Renal pelvis (tissue), 12 donors: ENCODE measurements at places on chromosomes 2 and 18.
A peak's percentile ranks its signal among the peaks of the same experiment; 100 is the strongest.

DNA sequence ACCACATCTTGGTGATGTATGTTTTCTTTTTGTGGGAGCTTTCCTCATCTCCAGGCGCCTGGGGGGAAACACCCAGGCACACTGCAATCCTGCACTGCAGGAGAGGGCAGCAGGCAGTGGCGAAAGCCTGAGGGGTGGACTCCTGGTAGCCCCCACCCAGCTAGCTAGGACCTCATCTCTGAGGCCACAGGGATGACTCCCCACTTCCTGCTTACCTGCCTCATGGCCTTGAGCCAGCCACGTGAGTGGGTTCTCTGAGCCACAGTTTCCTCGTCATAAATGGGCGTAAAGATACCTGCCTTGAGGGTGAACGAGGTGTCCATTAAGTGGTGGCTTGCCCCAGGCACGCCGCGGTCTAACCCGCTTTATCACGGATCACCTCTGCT is 19.1 kb downstream of the TRAF3IP1 start:
- DNase-seq, result no peak

GRCh38 chr2:56615760-56616159 is 432.0 kb downstream of the CCDC85A start:
- no peak for DNase-seq

DNA sequence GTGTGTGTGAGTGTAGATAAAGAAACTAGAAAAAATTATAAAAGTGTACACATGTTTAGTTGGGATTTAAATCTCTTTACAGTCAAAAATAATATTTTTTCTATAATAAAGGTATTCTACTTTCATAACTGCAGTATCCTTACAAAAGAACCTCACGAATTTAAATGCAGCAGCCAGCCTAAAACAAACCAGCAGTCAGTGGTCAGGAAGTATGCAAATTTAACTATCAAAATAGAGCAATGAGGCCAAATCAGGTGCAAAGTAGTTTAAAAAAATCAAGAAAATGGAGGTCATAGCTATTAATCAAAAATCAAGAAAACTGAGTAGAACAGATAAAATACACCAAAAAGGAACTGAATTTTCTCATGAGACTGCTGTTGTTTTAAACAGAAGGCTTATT is 407.1 kb downstream of the CDH19 start:
- no peak for DNase-seq

- DNase-seq, result no peak
Measured at GRCh38 chr2:70385204-70385603, 83.3 kb upstream of the FAM136A start.

DNA sequence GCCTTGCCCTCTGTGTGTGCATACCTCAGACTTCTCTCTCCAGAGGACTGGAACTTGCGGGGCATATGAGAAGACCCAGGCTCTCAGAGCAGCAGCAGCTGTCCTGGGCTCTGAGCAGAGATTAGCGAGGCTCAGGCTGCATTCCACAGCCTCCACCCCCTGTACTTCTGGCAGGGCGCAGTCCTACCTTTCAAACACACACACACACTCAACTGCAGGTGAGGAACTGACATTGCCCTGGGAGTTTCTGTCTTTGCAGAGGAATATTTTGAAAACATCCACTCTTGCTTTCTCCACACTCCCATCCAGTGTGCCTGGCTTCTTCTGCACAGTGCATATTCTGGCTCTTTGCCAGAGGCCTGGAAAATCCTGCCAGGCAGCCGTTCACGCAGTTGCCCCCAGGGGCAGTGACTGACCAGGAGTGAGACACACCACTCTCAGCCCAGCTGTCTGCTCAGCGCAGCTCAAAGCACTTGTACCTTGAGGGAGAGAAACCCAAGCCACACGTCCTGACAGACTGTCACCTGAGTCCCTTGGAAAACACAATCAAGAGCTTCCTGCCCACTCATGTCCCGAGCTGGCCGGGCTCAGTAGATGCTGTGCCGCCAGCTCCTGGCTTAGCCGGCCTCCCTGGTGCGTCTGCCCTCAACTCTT is 460.8 kb downstream of the RNF144A start:
- peak; percentile 48 for DNase-seq

DNA sequence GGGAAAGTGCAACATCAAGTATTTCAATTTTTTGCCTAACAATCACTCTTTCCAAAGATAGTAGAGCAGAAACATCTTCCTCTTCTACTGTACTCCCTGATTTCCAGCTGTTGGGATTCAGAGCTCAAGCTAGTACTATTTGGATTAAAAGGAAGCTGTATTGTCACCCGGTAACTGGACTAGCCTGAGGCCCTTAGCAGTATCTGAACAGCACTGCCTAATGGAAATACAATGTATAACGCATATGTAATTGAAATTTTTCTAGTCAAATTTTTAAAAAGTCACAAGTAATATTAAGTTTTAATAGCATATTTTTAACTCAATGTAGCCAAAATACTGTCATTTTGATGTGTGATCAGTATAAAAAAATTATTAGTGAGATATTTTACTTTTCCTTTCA is 86.2 kb downstream of the COX7A2L start:
- DNase-seq, result no peak

DNA sequence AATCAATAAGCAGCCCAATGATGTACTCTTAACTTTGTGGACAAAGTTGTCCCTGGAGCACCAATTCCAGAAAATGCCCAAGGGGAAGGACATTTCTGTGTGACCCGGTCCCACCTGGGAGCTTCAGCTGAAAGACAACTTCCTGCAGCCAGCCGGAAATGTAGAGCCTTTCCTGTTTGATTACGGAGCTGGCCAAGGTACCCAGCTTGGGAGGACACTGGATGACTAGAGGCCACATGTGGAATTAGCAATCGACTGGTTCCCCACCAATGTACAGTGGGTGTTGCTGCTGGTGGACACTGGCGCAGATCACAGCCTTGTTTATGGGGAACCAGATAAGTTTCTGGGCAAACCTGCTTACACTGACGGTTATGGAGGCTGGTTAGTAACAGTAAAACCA is 53.0 kb upstream of the ZC3H15 start:
- DNase-seq, result no peak

GRCh38 chr2:128388499-128388941 is 69.9 kb upstream of the HS6ST1 start:
- DNase-seq, result no peak

GRCh38 chr2:56297671-56298070 is 113.9 kb downstream of the CCDC85A start:
- no peak for DNase-seq

- no peak for DNase-seq
Measured at GRCh38 chr2:34107811-34108210, 508.7 kb upstream of the FAM98A start.

DNA sequence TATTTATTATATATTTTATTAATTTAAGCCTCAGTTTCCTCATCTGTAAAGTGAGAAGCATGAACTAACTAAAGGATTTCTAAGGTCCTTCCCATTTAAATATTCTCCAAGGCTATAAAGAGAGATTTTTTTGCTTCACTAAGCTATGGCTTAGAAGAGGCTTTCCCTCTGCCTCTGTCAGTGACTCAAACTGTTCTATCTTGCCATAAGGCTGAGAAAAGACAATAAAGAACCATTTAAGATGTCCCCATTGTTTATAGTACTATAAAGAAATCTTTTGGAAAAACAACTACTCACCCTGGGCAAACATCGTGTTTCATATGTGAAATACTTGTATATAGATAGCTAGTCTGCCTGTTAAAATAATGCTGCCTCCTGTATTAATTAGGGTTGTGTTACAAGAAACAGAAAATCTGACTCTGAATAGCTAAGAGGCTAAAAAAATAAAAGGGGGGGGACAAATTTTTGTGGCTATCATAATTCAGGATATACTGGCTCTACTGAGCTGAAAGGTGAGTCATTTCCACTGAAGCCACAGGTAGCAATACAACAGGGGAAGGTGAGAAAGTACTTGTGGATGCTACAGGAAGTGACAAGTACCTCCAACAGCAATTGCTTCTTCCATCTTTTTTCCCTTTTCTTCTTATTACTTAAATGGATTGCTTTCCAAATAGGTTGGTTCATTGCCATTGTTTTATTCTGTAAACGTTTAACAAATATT is 25.4 kb downstream of the EPHA4 start:
- no peak for DNase-seq

- peak; percentile 54 for DNase-seq
Measured at GRCh38 chr2:225400060-225400511, 576 bp downstream of the NYAP2 start.

- no peak for DNase-seq
Measured at GRCh38 chr2:55163941-55164390, 68.1 kb downstream of the CLHC1 start.

DNA sequence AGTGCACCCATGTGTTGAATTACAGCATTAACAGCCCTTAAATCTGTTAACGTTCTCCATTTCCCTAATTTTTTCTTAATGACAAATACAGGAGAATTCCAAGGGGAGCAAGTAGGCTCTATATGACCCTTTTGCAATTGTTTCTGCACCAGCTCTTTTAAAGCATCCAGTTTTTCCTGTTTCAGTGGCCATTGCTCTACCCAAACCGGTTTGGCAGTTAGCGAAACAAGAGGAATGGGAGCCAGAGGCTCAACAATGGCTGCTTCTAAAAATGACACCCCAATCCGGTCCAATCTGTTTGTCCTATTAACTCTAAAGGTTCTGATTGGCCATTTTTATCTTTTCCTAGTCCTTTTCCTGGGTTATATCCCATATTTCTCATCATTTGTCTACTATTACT is 15.1 kb upstream of the SUCLG1 start:
- peak; percentile 66 for DNase-seq

DNA sequence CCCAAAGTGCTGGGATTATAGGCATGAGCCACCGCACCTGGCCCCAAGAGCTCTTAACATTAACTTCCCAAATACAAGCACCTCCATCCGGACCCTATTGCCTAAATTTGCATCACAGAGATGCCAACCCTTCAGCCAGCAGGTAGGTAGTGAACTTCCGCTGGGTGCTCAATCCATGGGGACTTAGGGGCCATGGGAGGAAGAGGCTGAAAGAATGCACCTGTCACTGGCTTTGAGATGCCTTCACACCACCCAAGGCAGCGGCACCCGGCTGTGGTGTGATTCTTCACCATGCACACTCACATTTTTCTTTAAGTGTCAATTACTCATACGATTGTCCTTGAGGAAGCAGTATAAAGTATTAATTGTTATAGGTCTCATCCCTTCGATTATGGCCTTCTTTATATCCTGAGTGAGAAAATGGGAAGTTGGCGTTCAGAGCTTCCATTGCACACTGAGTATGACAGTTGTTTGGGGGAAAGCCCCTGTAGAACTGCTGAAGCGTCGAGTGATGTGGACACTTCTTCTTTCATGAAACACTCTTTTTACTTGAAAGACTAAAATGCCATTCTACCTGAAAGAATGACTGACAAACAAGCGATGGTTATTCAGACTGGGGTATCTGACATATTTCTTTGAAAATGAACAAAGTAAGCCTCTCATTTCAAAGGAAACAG is 51.8 kb upstream of the BIN1 start:
- no peak for DNase-seq

DNA sequence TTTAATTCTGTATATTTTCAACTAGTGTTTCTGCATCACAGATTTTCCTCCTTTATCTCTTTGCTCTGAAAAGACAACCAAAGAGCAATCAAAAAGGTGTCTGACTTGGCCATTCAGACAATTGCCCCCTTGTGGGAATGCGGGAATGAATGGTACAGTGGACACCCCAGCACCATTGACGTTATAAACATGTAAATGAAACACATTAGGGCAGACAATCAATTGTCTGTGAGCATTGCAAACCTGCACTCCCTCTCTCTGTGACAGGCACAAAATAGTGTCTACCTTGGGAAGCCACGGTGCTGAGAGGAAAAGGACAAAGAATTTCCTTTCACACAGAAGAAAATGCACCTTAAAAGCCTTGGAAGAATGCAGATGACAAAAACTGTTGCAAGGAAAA is 8.0 kb downstream of the ZEB2 start:
- no peak for DNase-seq

DNA sequence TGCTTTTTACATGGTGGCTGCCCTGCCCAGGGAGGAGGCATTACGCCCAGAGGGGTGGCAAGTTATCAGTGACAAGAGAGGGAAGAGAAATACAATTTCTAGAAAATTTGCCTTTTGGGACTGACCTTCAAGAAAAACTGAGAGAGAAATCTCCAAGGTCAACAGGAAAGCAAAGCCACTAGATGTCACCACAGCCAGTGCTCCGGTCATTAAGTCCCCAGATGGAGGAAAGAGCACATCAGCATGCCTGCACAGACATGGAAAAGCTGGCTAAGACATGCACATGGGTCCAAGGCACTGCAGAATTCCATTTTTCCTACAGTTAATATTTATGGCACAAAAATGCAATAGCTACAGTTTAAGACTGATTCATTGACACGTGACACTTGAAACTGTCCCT is 21.0 kb downstream of the FHL2 start:
- DNase-seq, result no peak

- DNase-seq, result no peak
Measured at GRCh38 chr2:149034406-149034805, 4.1 kb upstream of the LYPD6B start.

GRCh38 chr18:13457327-13457726 is 238.8 kb downstream of the LDLRAD4 start:
- DNase-seq, result no peak

DNA sequence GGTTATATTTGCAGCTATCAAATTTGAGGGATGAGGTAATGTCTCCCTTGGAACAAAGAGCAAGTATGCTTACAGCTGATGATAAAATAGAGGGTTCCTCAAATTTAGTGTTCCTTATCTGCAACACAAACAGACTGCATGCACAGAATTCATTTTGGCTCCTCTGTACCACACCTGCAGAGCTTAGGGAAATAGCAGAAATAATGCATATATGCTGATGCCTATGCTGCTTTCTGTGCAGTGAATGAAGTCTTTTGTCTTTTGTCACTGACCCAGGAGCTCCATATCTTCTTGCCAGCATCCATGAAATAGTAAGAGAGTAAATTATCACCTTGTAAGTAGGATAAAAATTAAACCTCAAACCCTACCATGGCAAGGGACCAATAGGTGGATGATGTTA is 69.8 kb downstream of the NCKAP1 start:
- no peak for DNase-seq

DNA sequence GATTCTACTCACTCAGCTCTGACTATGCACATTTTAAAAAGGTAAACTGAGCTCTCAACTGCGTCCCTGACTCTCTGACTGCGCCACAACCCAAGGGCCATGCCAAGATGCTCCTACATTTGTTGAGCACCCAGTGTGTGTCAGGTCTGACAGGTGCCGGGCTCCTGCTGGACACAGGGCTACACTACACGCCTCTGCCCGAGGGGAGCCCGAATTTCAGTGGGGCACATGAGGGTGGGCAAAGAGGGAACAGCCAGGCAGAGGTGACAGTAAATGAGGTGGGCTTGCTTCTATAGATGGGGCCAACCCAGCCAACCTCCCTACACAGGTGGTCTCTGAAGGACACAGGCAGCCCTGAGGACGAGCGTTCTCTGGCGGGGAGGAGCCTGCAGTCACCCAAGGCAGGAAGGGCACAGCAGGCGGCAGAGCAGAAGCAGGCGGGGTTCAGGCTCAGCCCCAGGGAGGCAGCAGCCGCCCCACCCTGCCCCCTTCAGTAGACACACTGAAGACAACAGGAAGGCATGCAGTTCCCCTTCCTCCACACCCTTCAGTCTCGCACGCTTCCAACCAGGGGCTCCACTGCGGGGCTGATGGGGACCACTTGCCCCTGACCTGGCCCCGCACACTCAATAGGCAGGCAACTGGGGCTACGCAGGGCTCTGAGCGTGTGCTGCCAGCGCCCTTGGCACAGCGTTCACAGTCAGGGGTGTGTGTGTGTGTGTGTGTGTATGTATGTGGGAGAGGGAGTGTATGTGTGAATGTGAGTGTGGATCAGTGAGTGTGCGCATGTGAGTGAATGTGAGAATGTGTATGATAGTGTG is 98.4 kb downstream of the UXS1 start:
- no peak for DNase-seq

GRCh38 chr2:238277695-238278094 is 10.7 kb downstream of the PER2 start:
- DNase-seq, result no peak
